ENCODE measurements at places on chromosomes 11 and 22.
A peak's percentile ranks its signal among the peaks of the same experiment; 100 is the strongest.

- no peak for DNase-seq
Measured at GRCh38 chr11:32050264-32050663, 40.6 kb upstream of the RCN1 start.

- DNase-seq: no peak
Measured at GRCh38 chr22:37334859-37335805, 52.8 kb downstream of the CYTH4 start.

DNA sequence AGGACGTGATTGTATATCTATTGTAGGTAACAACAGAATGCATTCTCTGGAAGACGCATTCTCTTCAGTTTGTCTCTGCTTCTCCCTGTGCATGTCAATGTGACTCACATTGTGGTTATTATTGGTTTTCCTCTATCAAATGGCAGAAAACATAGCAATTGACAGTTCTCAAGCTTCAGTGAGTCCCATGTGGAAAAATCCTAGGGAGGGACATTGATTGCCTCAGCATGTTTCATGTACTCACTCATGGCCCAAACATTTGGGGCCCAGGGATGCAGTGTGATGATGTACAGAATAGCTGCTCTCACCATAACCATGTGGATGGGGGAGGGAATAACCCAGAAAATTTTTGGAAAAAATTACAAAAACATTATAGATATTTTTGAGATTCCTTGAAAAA lies 9.3 kb upstream of the ARL14EP start:
- no peak for DNase-seq

DNA sequence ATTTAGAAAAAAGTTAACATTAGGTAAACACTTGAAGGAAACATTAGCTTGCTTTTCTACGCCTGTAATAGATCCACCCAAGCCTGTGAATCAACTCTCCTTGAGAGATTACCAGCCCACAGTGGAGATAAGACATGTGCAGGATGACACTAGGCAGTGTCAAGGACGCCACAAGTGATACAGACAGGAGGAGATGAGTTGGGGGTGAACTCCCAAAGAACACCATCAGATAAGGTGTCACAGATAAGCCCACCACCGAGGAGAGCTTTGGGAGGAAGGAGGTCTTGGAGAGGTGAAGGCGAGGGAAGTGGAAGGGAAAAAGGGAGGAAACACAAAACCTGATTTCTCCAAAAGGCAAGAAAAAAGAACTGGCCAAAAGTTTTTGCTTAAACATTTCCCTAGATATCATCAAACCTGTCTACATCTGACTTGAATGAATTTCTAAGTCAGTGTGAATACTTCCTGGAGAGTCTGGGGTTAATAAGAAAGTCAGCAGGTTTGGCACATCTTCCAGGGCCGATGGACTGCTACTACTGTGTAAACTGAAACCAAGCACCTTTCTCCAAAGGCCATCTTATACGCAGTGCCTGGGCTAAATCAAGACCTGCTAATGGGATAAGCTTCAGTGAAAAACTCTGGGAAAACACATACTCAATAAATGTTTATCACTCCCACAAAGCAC lies 15.5 kb downstream of the CLTCL1 start:
- DNase-seq: no peak

GRCh38 chr11:60720460-60720859 lies 4.1 kb upstream of the MS4A18 start:
- DNase-seq: no peak

DNA sequence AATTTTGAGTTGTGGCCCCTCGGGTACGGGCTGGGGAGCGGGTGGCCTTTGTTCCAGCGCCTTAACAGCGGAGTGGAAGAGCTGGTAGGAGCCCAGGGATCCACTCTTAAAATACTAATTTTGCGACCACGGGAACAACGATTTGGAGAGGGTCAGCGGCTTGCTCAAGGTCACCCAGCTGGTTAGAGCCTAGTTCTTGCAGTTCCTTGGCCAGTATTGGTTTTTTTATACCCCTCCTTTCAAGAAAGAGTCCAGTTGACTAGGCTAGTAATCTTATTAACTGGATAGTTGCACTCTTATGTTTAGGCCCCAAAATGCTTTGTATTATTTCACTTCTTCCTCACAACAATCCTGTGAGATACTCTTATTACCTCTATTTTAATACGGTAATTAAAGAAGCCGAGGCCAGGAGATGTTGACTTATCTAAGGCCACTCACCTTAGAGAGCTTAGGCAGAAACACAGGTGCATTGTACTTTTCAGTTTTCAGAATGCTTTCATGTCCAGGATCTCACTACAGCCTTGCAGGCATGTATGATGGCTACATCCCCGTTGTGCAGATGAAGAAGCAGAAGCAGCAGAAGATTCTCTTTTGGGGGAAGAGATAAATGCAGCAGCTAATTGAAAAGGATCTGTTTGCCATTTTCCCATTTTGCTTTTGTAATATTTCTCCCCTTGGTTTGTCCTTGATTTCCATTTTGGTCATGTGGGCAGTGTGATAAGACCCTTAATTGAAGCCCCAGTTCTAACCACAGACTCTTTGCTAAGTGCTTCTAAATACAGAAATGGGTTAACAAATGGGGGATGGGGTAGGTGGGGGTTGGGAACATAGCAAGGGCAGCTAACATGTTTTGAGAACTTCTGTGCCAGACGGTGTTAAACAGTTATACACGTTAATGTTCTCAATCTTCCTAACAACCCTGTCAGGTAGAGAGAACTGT lies 1.4 kb downstream of the SREBF2 start:
- DNase-seq: no peak

- no peak for DNase-seq
Measured at GRCh38 chr22:49992921-49993648, 19.5 kb downstream of the IL17REL start.

- DNase-seq: no peak
Measured at GRCh38 chr11:130891326-130891725, 25.0 kb downstream of the SNX19 start.

DNA sequence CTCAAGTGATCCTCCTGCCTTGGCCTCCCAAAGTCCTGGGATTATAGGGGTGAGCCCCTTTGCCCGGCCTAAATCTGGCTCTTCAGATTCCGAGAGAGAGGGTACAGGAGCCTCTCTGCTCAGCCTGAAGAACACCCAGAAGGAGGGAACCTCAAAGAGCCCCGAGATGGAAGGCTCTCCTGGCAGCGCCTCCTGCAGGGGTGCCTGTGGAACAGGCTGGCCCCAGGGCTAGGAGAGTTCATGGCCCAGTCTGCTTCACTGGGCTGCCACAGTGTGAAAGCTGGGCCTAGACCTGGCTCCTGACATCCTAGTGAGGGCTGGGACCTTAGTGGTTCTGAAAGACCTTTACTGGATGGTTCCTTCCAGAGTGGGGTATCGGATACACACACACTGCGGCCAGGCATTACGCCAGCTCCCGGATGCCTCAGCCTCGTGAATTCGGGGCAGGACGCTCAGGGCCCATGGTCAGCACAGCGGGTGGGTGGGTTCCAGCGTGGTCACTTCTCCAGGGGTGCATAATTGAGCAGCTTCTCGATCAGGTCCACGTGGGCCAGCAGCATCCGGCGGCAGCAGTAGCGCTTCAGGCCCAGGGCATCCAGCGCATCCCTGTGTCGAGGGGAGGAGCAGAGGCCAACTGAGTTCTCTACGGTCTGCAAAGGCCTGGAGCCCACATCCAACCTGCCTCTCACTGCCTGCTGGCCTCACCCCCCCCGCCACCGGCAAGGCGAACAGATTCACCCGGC lies 2.3 kb downstream of the POLR2L start:
- no peak for DNase-seq

DNA sequence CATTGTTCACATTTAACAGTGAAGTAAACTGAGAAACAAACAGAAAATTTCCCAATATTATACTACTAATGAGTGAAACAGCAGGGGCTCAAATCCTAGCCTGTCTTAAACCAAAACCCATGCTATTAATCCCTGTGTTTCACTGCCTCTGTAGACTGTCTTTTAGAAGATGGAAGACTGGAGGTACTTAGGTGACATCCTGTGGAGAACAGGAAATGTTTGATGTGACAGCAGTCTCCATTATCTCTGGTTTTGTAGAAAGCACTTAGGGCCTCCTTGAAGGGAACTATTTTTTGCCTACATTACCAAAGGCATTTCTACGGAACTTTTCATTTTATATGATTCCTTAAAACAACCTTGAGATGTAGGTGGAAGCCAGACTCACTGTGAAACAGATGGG lies 288.1 kb upstream of the SORL1-AS1 start:
- no peak for DNase-seq

GRCh38 chr11:125519860-125520834 lies 24.1 kb upstream of the FEZ1 start:
- no peak for DNase-seq

- peak; percentile 60 for DNase-seq
Measured at GRCh38 chr11:114060392-114061047, 1.0 kb downstream of the ZBTB16 start.

- DNase-seq: no peak
Measured at GRCh38 chr22:26302726-26303125, 126.3 kb upstream of the ASPHD2 start.

- no peak for DNase-seq
Measured at GRCh38 chr11:4808476-4808875, 4.3 kb upstream of the OR52R1 start.

DNA sequence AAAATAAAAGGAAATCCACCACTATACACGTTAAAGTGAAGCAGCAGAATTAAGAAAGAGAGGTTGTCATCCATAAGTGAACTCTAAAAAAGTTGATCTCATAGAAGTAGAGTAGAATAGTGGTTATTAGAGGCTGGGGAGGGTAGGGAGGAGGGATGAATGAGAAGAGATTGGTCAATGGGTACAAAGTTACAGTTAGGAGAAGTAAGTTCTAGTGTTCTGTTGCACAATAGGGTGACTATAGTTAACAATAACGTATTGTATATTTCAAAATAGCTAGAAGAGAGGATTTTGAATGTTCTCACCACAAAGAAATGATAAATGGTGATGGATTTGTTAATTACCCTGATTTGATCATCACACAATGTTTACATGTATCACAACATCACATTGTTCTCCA lies 72.0 kb downstream of the CD82 start:
- DNase-seq: no peak

GRCh38 chr11:73158356-73159051 lies 16.4 kb upstream of the FCHSD2 start:
- DNase-seq: no peak

GRCh38 chr11:62905927-62906531 lies 15.1 kb downstream of the CHRM1 start:
- DNase-seq: peak; percentile 71

- no peak for DNase-seq
Measured at GRCh38 chr11:71946144-71946571, 17.3 kb downstream of the RNF121 start.

DNA sequence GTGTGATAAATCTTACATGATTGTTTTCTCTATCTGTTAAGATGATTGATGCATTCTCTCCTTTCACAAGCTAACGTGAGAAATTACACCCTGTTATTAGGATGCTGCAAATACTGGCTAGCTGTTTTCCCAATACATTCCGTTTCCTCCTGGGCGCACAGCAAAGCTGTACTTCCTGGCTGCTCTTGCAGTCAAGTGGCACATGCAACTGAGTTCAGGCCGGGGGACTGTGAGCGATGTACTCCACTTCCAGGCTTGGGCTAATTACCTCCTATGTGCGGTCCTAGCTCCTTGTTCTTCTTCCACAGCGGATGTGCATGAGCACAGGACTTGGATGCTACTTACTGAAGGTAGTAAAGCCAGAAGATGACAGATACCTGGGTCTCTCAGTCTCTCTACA lies 234.9 kb upstream of the SESN3 start:
- no peak for DNase-seq

- DNase-seq: no peak
Measured at GRCh38 chr11:101510591-101510990, 73.2 kb downstream of the TRPC6 start.

DNA sequence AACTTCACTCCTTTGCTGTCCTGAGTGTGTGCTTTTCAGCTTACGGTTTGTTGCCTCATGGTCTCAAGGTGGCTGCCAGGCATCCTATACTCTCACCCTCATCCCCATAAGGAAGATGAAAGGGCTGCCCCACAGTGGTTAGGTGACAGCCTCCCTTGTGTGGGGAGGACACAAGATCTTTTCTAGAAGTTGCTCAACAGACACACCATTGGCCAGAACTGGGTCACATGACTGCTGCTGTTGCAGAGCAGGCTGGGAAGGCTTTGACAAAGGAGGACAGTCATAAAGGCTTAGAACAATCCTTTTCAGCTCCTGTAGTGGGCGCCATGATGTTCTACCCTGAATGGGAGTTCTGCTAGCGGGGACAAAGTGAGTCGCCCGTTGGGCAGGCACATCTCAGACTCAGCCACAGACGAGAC lies 69.7 kb upstream of the RASD2 start:
- DNase-seq: no peak

DNA sequence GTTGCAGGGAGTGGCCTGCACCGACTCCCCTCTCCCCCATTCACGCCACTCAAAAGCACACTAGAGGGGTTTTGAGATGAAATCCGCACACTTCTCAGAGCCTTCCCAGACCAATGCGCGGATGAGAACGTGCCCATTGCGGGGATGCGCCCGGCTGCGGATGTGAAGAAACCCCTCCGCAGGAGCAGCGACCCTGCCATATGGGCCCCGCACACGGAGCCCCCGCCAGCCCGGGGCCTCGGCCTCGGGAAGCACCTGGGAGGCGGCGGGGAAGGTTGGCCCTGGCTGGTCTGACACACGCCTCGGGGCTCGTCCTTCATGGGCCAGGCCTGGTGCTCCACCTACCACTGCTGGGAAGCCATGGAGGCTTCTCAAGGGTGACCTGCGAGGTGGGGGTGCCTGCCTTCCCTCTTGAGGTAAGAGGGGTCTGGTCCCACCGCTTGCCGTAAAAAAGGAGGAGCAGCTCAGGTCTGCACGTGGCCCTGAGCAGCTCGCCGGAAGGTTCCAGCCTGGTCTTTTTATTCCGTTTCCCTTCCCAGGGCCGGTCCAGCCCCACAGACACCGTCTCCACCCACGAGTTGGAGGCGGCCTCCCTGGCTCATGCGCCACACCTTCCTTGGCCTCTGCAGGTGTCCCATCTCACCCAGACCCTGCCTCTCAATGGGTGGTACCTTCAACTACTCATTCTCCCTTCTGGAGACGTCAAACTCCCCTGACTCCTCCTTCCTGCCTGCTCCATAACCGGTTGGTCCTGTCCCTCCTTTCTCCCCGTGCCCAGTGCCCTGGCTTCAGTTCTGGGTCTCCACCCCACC lies 39.4 kb downstream of the TRMU start:
- no peak for DNase-seq

GRCh38 chr11:119134389-119134978 lies 13.1 kb downstream of the HINFP start:
- no peak for DNase-seq

DNA sequence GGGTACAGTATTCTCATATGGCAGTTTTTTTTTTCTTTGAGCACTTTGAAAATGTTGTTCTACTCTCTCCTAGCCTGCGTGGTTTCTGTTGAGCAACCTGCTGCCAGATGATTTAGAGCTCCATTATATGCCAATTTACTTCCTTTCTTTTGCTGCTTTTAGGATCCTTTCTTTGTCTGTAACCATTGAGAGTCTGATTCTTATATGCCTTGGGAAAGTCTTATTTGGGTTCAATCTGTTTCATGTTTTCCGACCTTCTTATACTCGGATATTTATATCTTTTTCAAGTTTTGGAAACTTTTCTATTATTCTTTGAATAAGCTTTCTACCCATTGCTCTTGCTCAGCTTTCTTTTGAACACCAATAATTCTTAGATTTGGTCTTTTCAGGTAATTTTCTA lies 138.1 kb upstream of the RAG2 start:
- no peak for DNase-seq

GRCh38 chr11:115488945-115489344 lies 15.3 kb downstream of the CADM1 start:
- DNase-seq: no peak

Measured in NCI-H774 (cell line).